Activated CD4-positive, alpha-beta T cell treated with anti-CD3 and anti-CD28 coated beads, Interleukin-2, amount 50 U/mL, for 1 hour (primary cell): ENCODE measurements at places on chromosomes 6 and 20.

GRCh38 chr6:160007145-160007544 lies 38.3 kb downstream of the IGF2R start:
- no peak for DNase-seq

GRCh38 chr6:128069188-128069587 lies 168.3 kb upstream of the THEMIS start:
- DNase-seq = no peak

- DNase-seq = no peak
Measured at GRCh38 chr6:142725024-142725770, 219.8 kb downstream of the HIVEP2 start.

- no peak for DNase-seq
Measured at GRCh38 chr20:62449951-62450691, 22.8 kb upstream of the RBBP8NL start.

DNA sequence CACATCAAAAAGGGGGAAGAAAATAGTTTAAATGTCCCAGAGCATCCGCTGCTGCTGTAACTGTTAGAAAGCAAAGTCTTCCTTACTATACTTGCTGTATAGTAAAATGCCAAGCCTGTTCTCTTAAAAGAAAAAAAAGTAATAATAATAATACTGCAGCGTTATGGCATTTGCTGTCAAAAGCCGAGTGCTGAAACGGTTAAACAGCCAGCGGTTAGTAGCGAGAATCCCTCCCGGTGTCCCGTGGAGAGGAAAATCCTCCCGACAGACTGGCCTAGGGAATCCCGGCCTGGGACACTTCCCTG lies 19.5 kb upstream of the NFATC2 start:
- DNase-seq = no peak

GRCh38 chr20:5781798-5782750 lies 31.9 kb downstream of the SHLD1 start:
- no peak for DNase-seq

GRCh38 chr6:134114489-134114888 lies 62.1 kb upstream of the SLC2A12 start:
- DNase-seq = no peak

DNA sequence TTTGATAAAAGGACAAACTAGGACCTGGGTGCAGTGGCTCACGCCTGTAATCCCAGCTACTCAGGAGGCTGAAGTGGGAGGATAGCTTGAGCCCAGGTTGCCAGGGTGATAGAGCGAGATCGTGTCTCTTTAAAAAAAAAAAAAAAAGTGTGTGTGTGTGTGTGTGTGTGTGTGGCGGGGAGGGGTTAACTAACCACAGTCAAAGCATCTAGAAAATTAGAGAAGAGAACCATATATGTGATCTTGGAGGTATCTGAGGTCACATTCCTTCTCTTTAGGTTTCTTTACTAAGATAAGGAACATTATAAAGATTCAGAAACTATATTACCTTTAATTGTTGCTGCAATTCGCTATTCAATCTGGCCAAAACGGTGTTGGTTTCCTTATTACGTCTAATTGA lies 80.9 kb downstream of the REPS1 start:
- no peak for DNase-seq

- no peak for DNase-seq
Measured at GRCh38 chr20:1827974-1828785, 67.0 kb upstream of the SIRPA start.

DNA sequence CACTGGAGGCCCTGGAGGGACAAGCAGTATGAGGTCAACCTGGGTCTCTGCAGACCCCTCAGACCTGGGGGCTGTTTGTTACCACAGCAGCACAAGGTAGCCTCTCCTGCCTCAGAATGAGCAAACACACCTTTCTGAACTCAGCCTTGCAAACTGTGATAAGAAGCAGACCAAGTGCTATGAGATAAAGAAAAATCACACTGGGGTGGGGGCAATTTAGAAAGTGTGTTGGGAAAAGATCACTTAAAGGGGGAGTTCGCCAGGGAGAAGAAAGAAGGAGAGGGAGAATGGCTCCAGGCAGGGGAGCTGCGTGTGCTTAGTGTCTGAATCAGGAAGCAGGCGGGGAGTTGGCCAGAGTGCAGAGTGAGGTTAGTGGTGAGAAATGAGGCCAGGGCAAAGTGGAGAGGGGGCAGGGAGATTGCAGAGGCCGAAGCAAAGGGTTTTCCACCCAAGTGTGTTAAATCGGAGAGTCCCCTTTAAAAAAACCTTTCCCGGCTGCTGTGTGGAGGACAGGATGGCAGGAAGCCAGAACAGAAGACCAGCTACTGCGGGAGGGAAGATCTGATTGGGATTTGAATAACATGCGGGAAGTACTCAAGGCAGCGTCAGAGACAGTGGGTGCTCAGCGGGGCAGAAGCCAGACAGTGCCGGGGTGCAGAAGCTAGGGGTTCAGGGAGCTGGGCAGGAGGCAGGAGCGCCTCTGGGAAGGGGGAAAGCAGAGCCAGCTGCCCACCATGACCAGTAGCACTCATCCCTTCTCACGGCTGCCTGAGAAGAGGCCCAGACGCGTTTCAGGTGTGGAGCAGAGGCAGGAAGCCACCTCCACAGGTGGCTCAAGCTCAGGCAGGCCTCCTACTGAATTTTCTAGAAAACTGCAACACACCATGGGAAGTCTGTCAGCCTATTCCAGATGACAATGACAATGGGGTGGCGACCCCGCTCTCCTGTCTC lies 9.0 kb downstream of the ADA start:
- DNase-seq = peak; percentile 17

DNA sequence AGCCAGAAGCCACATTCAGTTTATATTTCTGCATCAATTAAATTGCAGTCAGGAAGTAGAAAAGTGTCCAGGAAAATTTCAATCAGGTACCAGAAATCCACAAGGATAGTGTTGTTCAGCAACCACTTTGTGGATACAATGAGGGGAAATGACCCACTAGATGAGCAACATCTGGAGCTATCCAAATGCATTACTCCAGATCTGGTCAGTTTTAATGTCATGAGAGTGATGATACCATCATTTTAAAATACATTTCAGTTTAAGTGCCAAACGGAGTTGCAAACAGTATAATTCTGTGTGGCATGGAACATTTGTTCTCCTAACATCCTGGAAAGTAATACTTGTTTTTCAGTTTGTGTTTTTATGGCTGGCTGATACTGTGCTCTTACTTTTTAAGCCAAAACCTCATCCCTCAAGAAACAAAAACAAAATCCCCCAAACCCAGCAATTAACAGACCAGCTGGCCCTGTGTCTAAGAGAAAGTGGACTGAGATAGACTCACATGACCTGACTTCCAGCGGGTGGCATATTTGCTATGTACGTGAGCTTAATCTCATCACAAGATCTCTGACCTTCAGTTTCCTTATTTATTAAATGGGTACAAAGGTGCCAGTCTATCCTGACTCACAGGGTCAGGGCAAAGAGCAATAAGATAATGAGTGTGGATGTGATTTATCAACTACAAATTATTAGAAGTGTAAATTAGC lies 58.8 kb upstream of the CNKSR3 start:
- DNase-seq = no peak

GRCh38 chr6:159908535-159908934 lies 17.7 kb downstream of the MAS1 start:
- no peak for DNase-seq

DNA sequence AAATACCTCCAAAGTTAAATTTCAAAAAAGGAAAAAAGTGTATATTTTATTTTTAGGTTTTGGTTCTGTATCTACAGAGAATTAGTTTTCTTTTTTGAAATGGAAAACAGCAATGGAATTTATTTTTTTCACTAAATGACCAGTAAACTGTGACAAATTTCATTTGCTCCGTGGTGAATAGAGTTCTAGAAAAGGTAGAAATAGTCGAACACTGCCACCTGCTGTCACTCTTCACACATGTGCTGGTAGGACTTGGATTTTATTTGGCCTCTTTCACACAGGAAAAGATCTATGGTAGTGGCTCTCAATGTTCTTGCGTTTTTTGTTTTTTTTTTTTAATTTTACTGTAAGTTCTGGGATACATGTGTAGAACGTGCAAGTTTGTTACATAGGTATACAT lies 312.5 kb downstream of the EYA4 start:
- peak; percentile 9 for DNase-seq

- no peak for DNase-seq
Measured at GRCh38 chr20:17560344-17561074, 9.4 kb upstream of the DSTN start.

DNA sequence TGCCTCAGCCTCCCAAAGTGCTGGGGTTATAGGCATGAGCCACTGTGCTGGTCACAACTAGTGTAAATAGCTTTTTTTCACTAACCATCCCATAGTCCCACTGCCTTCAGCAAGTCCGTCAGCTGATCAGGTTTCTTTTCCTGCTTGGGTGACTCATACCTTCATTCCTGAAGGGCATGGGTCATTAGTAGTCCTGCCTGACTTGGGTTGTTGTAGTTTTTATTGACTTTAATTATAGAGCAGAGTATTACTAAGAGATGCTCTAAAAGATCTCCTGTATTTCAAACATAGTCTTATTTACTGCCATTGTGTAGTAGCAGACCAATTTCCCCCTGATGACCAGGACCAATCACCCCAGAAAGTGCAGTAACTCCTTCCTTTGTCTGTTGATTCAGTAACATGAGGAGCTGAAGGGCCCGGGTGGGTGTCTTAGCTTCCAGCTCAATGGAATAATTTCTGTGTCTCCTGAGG lies 25.8 kb downstream of the HLA-C start:
- DNase-seq = no peak

DNA sequence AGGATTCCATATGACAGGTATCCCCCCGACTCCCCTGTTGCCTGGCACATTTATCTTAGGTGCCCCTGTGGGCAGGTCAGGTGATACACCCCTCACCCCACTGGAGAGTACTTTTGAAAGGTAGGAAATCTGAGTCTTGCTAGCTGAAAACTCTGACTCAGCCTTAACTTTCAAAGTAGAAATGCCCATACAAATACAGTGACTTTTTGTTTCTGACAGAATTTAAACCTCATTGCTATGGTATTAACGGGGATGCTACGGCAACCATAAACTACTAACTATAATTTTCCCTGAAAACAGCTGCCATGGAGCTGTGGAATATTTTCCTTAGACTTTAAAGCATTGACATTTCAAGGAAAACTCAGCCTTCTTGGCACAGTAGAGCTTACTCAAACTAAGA lies 536.0 kb downstream of the RFPL4B start:
- DNase-seq = no peak

DNA sequence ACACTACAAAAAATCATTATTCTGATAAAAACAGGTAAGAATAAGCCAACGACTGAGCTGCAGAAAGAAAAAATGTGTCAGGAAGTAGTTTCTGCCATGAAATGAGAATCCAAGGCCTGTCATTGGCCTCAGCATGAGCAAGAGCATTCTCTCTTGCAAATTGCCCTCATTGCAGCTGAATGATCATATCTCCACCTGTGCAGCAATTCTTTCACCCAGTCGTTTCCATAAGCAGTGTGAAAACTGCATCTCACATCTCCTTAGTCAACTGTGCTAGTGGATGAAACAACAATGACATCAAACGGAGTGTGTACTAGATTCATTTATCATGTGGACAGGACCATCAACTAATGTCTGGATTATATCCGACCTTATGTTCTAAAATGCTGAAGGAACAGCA lies 88.2 kb upstream of the STXBP5 start:
- no peak for DNase-seq

DNA sequence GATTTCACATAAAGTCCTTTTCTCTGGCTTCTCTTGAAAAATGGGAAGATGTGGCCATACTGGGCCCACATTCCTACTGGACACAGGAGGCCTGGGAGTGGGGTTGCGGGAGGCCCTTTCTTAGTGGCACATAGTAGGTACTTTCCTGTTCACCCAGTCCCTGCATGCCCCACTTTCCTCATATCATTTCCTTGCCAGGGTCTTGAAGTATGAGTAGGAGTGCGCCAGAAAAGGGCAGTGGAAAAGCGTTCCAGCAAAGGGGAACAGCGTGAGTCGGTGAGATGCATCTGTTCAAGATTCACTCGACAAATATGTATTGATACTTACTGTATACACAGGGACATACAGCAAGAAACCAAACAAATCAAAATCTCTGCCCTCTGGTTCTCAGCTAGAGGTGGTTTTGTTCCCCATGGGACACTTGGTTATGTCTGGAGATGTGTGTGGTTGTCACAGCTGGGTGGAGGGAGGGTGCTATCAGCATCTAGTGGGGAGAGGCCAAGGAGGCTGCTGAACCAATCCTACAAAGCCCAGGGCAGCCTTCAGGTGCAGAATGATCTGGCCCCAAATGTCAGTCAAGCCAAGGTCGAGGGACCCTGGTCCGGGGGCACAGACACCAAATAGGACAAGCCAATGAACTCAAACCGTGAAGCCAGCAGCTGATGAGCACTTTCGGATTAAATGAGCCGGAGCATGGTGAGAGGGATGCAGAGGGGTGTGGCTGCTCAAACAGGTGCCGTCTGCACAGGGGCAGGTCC lies 151.4 kb downstream of the CEBPB start:
- no peak for DNase-seq

GRCh38 chr6:135955099-135955498 lies 103.6 kb downstream of the PDE7B start:
- no peak for DNase-seq

GRCh38 chr6:5878792-5879191 lies 127.9 kb downstream of the NRN1 start:
- no peak for DNase-seq

- DNase-seq = no peak
Measured at GRCh38 chr6:20929283-20929682, 395.0 kb downstream of the CDKAL1 start.

DNA sequence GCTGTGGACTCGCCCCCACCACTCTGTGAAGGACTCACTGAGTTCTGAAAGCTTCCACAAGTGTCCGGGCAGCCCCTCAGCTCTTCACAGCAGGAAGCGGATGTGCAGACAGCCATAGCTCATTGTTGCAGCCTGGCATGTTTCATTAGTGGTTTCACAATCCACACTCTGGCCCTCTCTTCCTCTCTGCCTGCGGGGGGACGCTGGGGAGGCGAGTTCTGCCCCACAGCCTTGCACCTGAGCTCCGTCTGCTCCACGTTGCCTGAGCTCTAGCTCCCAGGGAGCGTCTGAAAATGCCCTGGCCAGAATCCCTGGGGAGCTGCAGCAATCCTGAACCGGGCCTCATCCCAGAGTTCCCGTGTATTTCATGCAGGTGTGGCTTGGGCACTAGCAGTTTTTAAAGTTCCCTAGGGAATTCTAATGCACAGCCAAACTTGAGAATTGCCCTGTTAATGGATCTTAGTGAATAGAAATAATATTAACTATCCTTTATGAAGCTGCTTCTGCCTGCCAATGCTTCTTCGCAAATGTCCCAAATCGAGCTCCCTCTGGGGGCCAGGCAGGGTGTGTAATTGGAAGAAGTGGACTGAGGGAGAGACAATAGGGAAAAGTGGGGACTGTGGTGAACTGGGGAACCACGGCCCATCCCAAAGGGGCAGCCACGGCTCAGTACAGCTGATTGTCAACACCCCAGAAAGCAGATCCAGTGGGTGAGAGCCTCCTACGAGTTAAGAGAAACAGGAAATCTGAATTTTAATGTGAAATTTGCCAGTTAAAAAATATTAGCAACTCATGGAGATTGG lies 51.5 kb downstream of the CTCFL start:
- DNase-seq = no peak

- DNase-seq = no peak
Measured at GRCh38 chr20:59395729-59396128, 95.3 kb downstream of the EDN3 start.

GRCh38 chr6:56459030-56459805 lies 183.5 kb downstream of the DST start:
- DNase-seq = no peak
